NCI-H1105 (cell line): ENCODE measurements at places on chromosomes 1 and 21.

DNA sequence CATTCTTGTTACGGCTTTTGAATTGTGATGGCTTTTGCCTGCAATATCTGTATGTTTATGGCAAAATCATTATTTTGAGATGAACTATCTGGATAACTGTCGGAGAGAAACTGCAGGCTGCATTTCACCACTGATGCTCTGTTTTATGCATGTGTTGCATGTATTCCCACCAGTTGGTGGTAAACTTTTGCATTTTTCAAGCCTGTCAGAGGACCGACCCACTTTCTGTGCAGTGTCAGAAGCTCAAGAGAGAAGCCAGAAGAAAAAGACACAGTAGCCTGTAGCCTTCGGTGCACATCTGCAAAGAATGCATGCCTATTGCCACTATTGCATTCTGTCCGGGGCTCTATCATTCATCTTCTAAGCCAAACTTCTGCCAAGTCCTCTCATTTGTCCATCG, 41.6 kb downstream of the OLIG1 start:
- DNase-seq, result no peak

GRCh38 chr1:165259706-165260428, 96.6 kb downstream of the LMX1A start:
- no peak for DNase-seq

- DNase-seq, result no peak
Measured at GRCh38 chr1:96510391-96510790, 211.2 kb upstream of the PTBP2 start.

DNA sequence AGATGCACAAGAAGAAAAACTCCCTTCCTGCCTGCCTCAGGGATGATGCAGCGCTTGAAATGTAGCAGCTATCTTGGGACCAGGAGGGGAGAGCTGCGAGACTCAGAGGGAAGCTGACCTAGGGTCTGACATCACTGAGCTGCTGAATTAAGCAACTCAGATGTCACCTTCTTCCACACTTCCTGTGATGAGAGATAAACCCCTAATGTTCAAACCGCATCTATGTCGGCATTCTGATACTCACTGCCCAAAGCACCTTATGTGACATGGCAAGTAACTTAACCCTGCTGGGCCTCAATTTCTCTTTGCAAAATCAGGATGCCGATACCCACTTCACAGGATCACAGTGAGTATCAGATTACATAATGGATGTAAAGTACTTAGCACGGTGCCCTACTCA, 9.1 kb upstream of the AK2 start:
- DNase-seq, result no peak

DNA sequence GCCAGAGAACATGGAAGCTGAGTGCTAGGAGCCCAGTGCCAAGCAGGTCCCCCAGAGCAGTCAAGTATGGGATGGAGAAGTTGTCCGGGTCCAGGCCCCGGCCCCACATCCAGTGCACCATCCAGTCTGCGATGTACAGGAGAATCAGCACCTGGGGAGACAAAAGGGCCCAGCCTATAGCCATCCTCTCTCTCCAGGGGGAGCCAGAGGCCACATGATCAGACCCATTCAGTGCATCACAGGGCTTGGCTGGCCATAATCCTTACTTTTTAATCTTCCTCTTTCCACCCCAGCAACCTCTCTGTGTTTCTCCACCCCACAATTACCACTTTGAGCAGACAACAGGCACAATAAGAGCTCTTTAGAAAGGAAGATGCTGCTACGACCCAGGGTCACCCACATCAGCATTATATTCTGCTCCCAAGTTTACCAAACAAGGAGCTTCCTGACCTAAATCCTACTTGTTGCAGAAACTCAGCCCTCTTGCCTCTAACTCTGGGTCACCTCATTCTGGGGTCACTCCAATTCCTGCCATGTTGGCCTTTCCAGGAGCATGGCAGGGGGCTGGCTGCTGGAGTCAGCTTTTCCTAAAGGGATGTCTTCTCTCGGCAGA, 16.4 kb upstream of the RAB29 start:
- DNase-seq, result peak; percentile 43

GRCh38 chr1:1137256-1138045, 21.6 kb upstream of the C1orf159 start:
- DNase-seq, result peak; percentile 24

GRCh38 chr1:218345673-218346390, 696 bp downstream of the TGFB2 start:
- DNase-seq, result peak; percentile 56

- DNase-seq, result no peak
Measured at GRCh38 chr1:167627615-167627864, 2.5 kb upstream of the RCSD1 start.

DNA sequence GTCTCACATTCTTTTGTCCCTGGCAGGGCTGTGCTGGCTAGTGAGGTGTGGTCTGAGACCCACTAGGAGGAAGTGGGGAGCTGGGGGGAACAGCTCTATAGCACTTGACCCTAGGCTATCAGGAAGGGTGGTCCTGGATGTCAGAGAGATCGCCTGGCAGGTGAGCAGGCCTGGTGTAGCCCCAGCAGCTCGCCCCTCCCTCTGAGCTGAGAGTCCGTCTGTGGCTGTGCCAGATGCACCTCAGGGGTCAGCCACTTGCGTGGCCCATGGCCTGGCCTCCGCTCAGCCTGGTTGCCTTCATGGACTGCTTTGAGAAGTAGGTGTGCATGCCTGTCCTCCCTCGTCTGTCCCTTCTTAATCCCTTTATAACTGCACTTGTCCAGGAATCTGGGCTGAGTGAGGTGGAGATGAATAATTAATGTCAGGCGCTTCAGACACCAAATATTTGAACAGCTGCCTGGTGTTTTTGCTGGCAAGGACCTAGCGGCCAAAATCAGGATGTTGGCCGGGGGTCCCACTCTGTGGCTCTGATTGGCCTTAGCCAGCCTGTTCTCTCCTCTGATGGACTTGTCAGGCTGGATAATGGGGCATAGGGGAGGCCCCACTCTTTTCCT, 30.5 kb downstream of the TMEM53 start:
- DNase-seq, result no peak

DNA sequence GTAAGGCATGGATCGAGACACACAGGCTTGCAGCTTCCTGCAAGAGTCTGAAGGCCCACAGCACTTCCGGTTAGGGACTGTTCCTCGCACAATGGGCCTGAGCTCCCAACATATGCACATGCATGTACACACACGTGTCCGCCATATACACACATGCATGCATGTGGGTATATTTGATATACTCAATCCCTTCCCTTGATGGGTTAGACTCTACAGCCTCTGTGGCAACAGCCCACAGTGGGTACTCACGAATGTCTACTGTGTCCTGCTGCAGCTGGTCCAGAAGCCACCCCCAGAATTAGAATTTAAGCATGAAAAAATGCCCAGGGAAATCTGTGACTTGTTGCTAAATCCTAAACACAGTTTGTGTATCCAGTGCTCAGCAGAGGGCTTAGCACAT, 9.9 kb downstream of the F3 start:
- DNase-seq, result no peak

DNA sequence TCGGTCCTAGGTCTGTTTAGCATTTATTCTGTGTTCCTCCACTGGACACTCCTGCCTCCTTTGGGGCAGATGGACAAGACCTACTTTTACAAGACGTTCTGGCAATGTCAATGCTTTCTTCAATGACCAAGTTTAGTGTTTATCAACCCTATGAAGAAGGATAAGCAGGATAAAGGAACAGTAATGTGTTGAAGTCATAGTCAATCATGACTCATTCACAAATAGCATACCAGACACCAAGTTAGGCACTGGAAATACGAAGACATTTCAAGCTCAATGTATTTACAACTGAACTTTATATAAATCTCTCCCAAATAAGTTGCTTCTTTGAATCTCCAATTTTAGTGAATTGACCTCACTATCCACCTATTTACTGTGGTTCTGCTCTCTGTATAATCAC, 4.8 kb upstream of the SLC35D1 start:
- DNase-seq, result no peak

DNA sequence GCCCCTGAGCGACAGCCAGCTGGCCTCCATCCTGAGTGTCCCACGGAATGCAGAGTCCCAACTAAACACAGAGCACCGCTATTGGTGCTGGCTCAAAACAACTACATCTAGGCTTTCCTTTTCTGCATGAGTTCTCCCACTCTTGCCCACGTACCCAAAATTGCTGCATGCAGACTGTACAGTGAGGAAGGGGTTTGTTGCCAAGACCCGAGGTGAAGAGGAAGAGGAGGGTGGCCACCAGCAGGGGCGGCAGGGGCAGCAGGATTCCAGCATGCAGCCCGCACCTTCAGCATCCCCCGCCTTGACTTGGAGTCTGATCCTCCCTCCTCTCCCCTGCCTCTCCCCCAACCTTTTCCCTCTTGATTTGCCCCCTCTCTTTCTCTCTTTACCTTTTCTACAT, 8.0 kb downstream of the S100A9 start:
- no peak for DNase-seq

DNA sequence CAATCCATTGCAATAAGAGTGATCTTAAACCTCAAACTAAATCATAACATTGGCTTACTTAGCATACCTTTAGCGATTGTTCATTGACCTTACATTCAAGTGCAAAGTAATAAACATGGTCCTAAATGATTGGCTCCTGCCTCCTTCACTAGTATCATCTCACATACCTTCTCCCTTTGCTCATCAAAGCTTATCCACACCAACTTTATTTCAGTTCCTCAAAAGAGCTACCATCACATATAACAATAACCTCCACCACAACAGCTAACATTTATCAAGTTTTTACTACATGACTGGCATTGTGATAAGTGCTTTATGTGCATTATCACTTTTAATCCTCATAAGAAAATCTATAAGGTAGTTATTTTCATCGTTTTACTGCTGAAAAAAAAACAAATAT, 198.8 kb downstream of the COL24A1 start:
- no peak for DNase-seq

DNA sequence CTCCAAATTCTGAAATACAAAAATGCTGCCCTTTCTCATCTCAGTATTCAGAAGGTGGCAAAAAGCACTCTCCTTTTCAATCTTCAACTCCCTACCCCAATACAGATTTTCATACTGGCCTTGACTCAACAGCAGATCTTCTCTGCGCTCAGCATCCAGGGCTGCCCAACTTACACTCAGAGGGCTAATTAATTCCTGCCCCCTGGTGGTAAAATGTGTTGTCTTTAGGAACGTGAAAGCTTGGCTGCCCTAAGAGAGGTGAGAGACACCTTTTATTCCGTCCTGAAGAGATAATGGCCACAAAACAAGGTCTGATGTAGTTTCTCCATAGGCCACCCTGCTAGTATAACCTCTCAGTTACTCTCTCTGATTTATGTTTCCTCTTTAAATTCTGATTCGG, 25.0 kb downstream of the KRTAP24-1 start:
- DNase-seq, result no peak

GRCh38 chr1:204530932-204531331, 14.7 kb downstream of the MDM4 start:
- no peak for DNase-seq

DNA sequence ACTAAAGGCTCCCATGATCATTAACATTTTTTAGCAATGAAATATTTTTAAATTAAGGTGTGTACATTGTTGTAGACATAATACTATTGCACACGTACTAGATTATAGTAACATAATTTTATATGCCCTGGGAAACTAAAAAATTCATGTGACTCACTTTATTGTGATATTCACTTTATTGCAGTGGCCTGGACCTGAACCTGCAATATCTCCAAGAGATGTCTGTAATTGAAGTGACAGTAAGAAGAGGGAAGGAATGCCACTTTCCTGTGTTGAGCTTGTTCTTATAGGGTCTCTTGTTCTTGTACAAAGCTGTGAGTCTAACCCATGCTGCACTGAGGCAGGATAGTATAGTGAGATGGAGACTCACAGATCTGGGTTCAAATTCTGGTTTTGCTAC, 66.9 kb upstream of the USP24 start:
- DNase-seq, result no peak

GRCh38 chr1:3156936-3157335, 87.9 kb downstream of the PRDM16 start:
- no peak for DNase-seq

- DNase-seq, result no peak
Measured at GRCh38 chr1:226054519-226055327, 7.8 kb upstream of the H3-3A start.

DNA sequence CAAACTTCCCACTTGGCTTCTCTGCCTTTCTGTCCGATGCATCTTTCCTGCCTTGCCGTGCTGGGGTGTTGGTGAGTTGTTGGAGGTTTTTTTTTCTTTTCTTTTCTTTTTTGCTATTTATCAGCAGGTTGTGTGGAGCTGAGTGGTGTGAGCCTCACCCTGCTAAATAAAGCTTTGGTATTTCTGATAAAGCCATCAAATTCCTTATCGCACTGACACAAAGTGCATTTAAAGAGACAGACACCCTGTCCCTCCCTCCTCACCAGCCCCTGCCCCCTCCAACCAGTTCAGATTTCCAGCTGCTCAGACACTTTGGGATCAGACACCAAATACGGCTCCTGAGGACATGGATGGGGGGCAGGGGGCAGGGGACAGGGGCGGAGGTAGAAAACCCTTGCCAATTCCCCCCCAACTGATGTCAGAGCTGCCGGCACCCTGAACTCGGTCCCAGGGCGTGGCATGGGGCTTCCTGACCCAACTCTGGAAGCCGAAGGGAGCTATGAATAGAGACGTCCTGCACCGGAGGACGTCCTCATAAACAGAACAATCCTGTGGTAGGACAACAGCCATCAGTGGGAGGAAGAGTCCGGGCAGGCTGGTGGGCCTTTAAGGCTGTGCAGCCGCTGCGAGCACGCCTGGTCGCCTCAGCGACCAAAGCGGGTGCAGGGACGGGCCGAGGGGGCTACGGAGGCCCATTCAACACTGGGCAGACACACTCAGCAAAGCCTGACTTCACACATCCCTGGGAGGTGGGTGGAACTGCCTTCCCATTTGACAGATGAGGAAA, 79.0 kb downstream of the CASZ1 start:
- DNase-seq, result no peak

DNA sequence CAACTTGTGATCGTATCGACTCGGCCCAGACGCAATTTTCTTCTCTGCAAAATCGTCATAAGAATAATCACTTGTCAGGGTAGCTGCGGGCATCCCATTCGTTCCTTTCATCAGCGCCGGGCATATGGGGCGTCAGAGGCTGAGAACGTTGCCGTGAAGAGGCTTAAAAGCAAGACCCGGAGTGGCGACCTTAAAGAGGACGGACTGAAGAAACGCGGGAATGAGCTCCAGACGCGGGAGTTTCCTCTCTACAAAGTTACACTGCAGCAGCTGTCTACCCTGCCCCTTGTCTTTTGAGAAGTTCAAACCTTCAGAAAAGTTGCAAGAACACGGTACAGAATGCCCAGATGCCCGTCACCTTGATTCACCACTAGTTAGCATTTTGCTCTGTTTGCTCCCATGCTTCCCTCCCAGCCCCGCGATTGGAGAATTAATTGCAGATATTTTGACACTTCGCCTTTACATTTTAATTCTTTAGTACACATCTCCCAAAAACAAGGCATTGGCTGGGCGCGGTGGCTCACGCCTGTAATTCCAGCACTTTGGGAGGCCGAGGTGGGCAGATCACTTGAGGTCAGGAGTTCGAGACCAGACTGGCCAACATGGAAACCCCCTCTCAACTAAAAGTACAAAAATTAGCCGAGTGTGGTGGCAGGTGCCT, 967 bp downstream of the CENPS start:
- DNase-seq, result no peak

GRCh38 chr1:186574926-186575325, 105.3 kb downstream of the PTGS2 start:
- DNase-seq, result no peak

GRCh38 chr1:36869054-36869453, 165.3 kb downstream of the GRIK3 start:
- no peak for DNase-seq
